ENCODE measurements at places on chromosomes 7 and 10.

- no peak for DNase-seq
These were observed 6.3 kb upstream of the WNT16 start for GRCh38 chr7:121322460-121322859.

DNA sequence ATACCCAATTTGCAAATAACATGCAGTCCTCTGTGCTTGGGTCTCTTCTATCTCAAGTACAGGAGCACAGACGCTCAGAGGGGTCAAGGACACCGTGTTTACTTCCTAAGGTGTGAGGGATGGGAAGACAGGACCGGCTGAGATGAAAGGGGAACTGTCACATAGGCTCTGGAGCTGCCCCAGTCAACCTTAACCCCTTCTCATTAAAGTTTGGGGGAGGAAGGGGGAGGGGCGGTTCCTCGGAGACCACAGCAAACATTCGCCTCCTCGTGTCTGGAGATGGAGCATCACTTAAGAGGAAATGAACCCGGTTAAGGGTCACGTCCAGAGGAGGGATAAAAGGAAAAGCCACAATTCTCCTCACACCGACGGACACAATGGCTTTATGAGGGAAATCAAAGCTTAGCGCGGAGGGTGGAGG, 1.1 kb downstream of the SH3PXD2A start:
- no peak for DNase-seq

DNA sequence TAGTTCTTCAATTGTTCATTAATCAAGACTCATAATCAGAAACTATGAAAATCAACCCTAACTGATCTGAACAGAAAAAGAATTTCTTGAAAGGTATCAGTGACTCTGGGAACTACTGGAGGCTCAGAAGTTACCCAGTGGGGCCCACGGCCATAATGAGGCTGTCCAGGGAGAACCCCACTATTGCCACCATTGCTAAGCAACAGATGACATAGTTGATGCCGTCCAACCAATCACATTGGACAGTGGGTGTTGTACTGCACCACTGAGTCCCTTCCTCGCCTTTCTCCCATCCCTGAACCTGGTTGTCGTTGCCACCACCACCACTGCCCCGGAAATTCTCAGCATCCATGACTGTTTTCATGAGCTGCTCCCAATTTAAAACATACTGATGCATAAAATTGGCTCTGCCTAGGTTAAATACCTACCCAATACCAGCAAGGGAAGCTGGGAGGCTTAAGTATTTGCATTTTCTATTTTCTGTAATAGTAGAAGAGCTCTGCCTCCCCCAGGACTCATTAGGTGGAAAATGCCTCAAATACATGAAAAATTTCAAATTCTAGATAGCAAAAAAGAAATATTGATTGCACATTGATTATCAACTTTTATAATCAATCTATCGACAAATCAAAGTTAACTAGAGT, 26.7 kb upstream of the USP6NL start:
- DNase-seq: no peak

DNA sequence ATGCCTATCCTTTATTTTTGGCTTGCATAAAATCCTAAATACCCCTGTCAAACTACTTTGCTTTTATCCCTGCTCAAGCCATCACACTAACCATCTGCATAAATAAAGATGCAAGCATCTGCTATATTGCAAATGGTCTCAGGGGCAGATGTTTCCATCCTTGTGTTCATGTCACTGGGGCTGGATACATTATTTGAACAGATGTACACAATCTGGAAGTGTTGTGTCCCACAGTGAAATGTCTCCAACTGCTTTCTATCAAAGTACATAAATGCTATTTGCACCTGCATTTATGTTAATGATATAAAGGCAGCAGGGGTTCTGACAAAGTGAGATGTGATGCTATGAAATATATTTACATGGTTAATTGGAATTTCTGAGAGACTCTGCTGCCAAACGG, 163.1 kb downstream of the ZNF438 start:
- no peak for DNase-seq

DNA sequence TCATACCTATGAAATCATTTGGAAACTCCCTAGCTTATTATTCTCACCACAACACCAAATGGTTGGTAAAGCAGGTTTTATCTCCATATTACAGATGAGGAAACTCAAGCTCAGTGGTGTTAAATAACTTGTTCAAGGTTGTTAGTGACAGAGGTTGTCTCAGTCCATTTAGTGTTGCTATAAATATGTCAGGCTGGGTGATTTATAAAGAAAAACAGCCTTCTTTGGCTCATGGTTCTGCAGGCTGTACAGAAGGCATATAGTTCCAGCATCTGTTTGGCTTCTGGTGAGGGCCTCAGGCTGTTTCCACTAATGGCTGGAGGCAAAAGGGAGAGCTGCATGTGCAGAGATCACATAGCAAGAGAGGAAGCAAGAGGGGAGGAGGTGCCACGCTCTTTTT, 96.6 kb downstream of the ZNF438 start:
- no peak for DNase-seq
